Pulmonary artery endothelial cell (primary cell): ENCODE measurements at places on chromosomes 11 and 22. TPM values are rescaled to one million over a fixed set of nuclear protein-coding genes. Genes with fewer than 3 reads are reported as not detected.

The OR5B21 gene
- not detected in 2 replicates for total RNA-seq

The LAYN gene
- 2.7 and 3.0 TPM in 2 replicates for total RNA-seq

The TRIM68 gene
- total RNA-seq = 10.4 and 13.5 TPM in 2 replicates

The HEPN1 gene
- 0.11 TPM in 1 of 2 replicates, not detected in the other for total RNA-seq

The FXYD2 gene
- total RNA-seq = 0.13 and 0.32 TPM in 2 replicates

The DRICH1 gene
- 0.13 TPM in 1 of 2 replicates, not detected in the other for total RNA-seq

The RAG1 gene
- total RNA-seq = 0.78 and 1.1 TPM in 2 replicates

The PTH gene
- total RNA-seq = not detected in 2 replicates

DNA sequence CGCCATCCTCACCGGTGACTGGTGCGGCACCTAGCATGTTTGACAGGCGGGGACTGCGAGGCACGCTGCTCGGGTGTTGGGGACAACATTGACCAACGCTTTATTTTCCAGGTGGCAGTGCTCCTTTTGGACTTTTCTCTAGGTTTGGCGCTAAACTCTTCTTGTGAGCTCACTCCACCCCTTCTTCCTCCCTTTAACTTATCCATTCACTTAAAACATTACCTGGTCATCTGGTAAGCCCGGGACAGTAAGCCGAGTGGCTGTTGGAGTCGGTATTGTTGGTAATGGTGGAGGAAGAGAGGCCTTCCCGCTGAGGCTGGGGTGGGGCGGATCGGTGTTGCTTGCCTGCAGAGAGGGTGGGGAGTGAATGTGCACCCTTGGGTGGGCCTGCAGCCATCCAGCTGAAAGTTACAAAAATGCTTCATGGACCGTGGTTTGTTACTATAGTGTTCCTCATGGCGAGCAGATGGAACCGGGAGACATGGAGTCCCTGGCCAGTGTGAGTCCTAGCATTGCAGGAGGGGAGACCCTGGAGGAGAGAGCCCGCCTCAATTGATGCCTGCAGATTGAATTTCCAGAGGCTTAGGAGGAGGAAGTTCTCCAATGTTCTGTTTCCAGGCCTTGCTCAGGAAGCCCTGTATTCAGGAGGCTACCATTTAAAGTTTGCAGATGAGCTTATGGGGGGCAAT lies 1.1 kb downstream of the NEAT1 start:
- DNase-seq = no peak

GRCh38 chr22:43346521-43346929 lies 3.4 kb upstream of the SCUBE1 start:
- no peak for DNase-seq

- DNase-seq = no peak
Observed at GRCh38 chr11:64004590-64004984, 18.3 kb downstream of the OTUB1 start.

- DNase-seq = no peak
Observed at GRCh38 chr11:75509020-75509720, 16.6 kb downstream of the GDPD5 start.

GRCh38 chr11:109978895-109979294 lies 114.3 kb upstream of the ZC3H12C start:
- DNase-seq = no peak

DNA sequence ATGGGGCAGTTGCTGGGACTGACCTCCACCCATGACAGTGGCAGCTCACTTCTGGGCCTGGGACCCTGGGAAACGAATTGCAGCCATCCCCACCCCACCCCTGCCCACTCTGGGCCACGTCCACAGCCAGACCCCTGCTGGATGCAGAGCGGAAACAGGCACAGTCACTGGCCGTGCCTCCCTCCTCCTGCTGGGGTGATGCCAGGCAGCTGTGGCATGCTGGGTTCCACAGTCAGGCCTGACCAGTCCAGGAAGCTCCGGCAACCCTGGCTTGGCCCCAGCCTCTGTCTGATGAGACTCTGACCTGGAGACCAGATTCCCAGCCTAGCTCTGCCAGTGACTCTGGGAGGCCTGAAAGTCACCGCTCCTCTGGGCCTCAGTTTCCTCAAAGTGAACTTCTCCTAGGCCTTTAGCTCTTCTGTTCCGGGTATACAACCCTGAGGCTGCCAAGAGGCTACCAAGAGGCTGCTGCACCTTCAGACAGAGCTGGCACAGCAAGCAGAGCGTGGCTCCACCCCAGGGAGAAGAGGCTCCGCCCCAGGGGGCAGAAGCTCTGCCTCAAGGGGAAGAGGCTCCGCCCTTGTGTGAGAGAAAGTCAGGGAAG lies 8.9 kb downstream of the SULT4A1 start:
- no peak for DNase-seq

DNA sequence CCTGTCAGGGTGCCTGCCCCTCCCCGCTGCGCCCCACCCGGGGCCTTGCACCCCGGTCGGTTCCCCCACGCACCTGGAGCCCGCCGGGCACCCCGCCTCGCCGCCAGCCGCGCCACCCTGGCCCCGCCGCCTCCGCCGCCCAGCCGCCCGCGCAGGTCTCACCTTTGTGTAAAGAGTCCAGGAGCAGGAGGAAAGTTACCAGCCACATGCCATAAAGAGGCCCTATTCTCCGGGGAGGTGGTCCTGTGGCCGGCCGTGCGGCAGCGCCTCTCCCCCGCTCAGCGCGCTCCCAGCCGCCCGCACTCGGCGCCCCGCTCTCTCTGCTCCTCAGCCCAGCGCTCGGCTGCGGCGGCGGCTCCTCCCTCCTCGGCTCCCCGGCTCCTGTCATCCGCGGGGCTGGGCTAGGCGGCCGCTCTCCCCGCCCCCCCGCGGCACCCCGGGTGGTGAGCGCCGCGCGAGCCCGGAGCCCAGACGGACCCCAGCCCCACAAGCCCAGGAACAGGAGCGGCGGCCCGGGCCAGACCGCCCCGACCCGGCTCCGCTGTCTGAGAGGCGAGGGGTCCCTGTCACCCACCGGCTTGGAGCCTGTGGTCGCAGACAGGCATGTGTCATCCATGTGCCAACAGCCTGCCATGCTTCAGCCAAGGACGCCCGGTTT lies at the start of gene DSCAML1:
DSCAML1 (minus strand) TSS at position 345 of the 658 bp plus-strand sequence; CDS start at position 208, 137 bp downstream.
- no peak for DNase-seq

DNA sequence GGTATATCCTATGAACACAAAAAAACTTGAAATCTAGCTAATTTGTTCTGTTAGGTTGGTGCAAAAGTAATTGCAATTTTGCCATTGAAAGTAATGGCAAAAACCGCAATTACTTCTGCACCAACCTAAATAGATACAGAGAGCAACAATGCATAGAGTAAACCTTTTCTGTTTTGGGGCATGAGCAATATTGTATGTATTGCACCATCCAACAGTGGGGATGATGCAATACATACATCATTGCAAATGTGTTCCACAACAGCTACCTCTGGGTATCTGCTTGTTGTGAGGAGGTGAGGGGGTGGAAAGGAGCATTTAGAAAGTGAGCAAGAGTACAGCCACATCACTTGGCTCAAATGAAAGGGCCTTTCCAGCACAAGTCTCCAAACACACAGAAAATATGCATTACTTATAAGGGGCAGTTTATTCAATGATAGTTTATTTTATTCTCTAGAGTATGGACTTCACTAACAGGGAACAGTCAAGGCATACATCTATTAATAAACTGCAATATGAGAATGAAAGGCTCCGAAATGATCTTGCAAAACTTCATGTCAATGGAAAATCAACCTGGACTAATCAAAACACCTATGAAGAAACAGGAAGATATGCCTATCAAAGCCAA lies 77.3 kb downstream of the DEUP1 start:
- no peak for DNase-seq

DNA sequence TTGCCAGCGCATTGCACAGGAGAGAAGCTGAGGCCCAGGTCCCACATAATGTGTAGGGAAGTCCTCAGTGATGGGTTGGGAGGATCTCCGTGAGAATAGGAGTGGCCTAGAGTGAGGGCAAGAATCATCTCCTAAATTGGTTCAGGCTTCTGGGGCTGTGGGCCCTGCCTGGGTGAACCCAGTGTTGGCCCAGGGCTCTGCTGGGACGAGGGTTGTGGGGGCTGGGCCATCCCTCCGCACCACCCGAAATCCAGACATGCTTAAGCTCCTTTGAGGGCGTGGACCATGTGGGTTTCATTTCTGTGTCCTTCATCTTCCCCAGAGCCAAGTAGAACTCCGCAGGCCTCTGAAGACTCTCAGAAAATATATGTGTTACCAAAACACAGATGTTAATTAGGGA lies 3.7 kb downstream of the MICALL1 start:
- no peak for DNase-seq

GRCh38 chr22:40533712-40534378 lies 102.7 kb downstream of the MRTFA start:
- DNase-seq = no peak

GRCh38 chr11:95143106-95143681 lies 53.5 kb downstream of the ENDOD1 start:
- no peak for DNase-seq

- DNase-seq = no peak
Observed at GRCh38 chr11:65947603-65948125, 2.4 kb downstream of the TSGA10IP start.

GRCh38 chr22:35275580-35275979 lies 18.3 kb downstream of the HMGXB4 start:
- no peak for DNase-seq

DNA sequence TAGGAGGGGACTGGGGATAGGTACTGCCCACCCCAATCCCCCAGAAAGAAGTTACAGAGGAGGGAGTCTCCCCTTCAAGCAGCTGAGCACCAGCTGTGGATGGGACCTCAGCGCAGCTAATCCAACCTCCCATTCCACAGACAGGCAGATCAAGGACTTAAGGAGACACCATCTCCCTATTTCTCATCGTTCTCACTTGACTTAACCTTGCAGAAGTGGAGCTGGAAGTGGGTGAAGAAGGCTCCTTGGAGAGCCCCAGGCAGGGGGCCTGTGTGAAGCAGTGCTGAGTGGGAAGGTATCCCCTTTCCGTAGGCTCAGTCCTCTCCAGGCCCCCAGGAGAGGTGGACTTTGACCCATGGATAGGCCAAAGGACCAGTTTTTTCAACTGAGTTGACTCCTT lies 27.3 kb downstream of the USP35 start:
- DNase-seq = no peak

DNA sequence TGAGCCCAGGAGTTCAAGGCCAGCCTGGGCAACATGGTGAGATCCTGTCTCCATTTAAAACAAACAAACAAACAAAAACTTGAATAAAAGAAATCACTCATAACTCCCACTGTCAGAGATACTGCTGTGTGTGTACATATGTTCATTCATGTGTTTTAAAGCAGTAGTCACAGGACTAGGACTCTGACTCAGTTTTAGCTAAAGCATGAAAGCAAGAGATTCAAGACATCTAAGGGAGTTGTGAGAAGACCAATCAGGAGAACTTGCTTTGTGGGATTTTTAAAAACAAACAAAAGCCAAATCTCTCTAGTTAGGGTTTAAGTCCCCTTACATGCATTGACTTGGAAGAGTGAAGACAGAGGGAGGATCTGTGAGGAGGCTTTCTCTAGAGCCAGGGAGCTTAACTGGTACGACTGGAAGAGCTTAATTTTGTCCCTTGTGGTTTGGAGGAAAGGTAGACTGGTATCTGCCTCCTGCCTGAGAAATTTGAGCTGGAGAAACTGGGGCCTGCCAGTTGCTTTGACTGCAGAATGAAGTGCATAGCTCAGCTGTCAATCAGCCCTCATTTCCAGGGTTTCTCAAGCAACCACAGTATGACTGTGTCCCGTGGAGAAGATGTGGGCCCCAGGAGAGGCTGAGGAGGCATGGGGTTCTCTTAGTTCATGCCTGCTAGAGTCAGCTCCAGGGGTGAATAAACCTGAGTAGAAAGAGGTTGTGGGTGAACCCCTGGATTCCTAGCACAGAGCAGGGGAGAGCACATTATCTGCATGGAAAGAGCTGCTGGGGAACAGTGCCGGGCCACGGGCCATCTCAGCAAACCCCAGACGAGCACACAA lies 30.6 kb downstream of the EXPH5 start:
- no peak for DNase-seq

DNA sequence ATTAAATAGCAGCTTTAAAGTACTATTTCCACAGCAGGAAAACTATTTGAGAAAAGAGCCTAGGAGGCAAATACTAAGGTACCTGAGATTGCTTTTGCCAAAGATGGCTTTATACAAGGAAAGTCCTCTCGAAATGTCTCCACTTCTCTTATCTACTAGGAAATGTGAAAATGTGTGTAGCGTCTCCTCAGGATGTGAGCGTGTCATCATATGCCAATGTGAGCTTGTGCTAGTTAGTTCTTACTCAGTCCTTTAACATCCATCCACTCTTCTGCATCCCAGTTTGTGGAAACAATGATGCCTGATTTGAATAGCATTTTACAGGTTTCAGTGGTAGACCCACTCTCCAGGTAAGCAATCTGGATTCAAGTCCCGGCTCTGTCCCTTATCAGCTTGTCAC lies 421.0 kb downstream of the DYNC2H1 start:
- DNase-seq = no peak

GRCh38 chr11:122139595-122139866 lies 23.5 kb upstream of the BLID start:
- DNase-seq = no peak

DNA sequence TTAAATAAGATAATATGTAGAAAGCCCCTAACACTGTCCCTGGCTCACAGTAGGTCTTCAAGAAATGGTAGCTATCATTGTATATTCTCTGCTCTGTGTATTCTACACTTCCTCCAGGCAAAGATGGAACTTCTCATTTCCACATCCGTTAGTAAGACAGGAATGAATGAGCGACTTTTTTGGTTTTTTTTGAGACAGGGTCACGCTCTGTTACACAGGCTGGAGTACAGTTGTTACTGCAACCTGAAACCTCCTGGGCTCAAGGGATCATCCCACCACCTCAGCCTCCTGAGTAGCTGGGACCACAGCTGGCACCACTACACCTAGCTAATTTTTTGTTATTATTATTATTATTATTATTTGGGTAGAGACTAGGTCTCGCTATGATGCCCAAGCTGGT lies 2.3 kb upstream of the CLPB start:
- no peak for DNase-seq

- no peak for DNase-seq
Observed at GRCh38 chr11:36405585-36406367, 104.3 kb downstream of the TRAF6 start.

DNA sequence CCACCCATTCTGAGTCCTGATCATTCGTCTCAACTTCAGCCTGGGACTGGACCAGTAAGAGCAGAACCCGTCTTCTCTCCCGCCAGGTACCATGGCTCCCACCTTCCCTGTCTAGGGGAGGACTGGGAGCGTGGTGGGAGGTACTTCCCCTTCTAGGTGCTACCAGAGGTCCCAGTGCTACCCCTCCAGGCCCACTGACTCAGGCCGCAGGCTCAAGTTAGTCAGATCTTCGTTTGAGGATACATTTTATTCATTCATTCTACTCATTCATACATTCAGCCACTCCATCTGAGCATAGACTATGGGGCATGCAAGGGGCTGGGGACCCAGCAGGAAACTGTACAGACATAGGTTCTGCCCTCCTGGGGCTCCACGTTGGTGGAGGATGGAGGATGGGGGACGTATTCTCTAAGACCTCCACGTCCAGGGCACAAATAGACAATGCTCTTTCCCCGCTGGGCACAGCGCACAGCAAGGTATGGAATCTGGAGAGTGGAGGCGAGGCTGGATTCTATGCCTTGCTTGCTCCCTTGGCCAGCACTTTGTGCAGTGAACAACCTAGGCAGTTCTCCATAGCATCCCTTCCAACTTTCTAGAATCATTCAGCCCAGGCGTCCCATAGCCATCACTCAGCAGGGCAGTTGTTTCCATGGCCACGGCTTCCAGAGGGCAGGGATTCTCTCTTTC lies 1.0 kb upstream of the RAB3IL1 start:
- no peak for DNase-seq

GRCh38 chr22:24341627-24342026 lies 71.0 kb downstream of the SPECC1L start:
- no peak for DNase-seq
